GM03348 (cell line): ENCODE measurements at places on chromosomes 16 and 17.

- no peak for DNase-seq
Measured at GRCh38 chr16:5928476-5929065, 831.0 kb upstream of the EEF2KMT start.

DNA sequence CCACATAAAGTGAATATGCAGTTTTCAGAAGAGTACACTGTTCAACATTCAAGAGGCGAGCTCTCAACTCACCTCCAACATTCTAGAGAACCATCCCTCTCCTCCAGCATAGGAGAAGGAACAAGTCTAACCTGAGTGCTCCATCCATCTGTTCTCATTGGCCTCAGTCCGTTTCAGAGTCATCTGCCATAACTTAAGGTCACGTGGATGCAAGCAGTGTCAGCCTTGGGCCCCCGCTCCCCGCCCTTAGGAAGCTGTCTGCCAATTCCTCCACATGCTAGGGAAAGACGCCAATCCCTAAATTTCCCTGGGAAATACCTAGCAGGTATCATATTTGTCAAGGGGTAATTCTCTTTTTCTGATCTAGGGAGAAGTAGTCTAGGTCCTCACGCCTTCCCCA lies 21.4 kb downstream of the MARVELD3 start:
- DNase-seq = no peak

DNA sequence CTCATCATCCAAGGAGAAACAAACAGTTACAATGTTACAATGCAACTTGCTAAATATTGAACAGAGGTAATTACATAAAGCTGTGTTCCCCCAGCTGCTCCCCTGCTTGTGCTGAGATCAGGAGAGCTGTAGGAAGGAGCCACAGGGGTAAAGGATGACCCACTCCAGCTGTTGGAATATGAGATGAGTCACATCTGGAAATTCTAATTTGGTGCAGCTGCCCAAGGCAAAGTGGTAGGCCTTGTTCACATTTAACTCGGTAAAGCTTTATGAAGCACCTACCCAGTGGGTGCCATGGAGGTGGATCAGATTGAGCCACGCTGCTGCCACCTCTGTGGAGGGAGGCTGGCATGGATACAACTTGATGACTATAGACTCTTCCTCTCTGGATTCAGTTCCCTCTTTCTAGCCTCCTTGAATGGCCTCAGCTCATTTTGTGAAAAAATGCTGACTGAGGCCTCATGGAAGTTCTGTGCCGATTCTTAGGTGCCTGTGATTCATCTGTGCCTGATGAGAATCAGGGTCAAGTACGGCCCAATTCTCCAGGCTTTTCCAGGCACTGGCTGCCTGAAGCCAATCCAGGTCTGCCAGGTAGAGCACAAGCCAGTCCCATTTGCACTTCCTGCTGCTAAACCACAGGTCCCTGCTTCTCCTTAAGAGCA lies 7.4 kb downstream of the ZNF689 start:
- peak; percentile 25 for DNase-seq

GRCh38 chr17:2089021-2089422 lies 34.1 kb downstream of the HIC1 start:
- DNase-seq = peak; percentile 59

GRCh38 chr16:70573451-70574121 lies 50.0 kb downstream of the SF3B3 start:
- DNase-seq = peak; percentile 74

DNA sequence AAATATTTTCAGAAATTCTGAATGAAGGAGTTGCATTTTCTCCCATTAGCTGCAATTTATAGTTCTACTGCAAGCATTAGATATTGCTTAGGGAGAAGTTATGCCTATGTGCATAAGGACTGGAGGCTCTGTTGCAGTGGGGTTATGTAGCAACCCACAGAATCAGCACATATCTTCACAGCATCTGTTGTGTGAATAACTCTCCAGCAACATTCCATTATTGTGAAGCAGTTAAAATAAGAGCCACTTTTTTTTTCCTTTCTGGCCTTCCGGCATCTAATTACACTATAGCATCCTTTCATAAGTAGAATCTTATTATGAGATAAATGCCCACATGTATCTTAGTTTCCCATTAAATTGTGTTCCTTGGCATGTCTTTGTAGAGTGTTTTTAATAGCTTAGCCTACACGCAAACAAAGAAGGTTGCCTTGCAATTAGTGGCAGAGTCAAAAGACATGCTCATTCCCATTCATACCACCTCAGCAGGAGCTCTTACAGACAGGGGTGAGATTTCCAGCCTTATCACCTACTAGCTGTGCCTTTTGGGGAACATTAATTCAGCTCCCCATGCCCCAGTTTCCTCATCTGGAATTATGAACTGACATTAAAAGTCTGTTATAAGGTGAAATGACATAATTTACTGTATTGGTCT lies 596.0 kb upstream of the GOT2 start:
- peak; percentile 17 for DNase-seq

- no peak for DNase-seq
Measured at GRCh38 chr16:83366228-83366627, 441.6 kb upstream of the HSBP1 start.

- DNase-seq = no peak
Measured at GRCh38 chr16:57261806-57262205, 16.7 kb downstream of the ARL2BP start.

GRCh38 chr17:28954886-28955285 lies 3.6 kb upstream of the PHF12 start:
- DNase-seq = no peak

GRCh38 chr16:2420035-2420434 lies 9.2 kb upstream of the CCNF start:
- DNase-seq = no peak

DNA sequence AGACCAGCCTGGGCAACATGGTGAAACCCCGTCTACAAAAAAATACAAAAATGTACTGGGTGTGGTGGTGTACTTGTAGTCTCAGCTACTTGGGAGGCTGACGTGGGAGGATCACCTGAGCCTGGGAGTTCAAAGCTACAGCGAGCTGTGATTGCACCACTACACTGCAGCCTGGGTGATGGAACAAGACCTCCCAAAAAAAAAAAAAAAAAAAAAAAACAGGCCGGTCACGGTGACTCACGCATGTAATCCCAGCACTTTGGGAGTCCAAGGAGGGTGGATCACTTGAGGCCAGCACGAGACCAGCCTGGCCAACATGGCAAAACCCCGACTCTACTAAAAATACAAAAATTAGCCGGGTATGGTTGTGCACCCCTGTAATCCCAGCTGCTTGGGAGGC lies 12.7 kb upstream of the APPBP2 start:
- no peak for DNase-seq

DNA sequence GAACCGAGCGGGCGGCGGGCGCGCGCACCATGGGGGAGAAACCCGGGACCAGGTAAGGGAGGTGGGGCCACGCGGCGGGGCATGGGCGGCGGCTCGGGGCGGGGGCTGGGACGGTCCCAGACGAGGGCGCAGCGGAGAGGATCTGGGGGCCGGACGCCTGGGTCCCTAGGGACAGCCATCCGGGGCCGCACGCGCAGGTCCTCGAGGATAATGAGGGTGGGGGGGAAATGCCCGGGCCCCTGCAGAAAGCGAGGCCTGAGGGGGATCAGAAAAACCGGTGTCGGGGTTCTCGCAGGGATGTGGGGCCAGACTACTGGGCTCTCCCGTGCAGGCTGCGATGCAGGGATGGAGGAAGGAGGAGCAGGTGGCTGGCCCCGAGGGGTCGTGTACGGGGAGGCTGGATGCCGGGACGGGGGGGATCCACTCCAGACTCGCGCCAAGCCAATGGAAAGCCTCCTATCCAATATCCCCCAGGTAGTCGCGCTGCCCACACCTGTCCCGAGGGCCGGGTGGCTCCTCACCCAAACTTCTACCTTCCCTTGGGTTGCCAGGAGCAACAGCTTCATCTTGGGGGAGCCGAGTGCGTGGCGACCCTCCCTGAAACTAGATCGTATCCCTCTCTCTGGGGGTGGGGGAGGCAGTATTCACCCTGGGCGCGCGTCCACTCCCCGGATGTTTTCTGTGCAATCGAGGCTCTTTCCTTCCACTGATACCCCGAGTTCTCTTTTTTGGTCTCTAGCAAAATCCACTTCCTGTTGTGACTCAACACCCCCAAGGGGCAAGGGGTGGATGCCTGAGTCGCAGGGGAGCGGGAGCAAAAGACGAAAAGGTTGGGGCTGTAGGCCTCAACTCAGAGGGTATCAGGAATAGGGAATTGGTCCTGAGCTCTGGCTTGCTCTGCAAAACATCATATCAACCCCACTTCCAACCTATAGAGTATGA lies 532 bp downstream of the ARRB2 start:
- DNase-seq = no peak

GRCh38 chr16:50234771-50235556 lies 31.4 kb upstream of the ADCY7 start:
- DNase-seq = peak; percentile 38

- peak; percentile 53 for DNase-seq
Measured at GRCh38 chr17:82257473-82257872, 16.0 kb downstream of the CSNK1D start.

- DNase-seq = no peak
Measured at GRCh38 chr16:24520983-24521382, 18.4 kb upstream of the RBBP6 start.

- no peak for DNase-seq
Measured at GRCh38 chr17:78852709-78853121, 12.1 kb upstream of the USP36 start.
